Umbilical cord (tissue), 2 donors: ENCODE measurements at places on chromosomes 3 and 15. TPM values are rescaled to one million over a fixed set of nuclear protein-coding genes. Genes with fewer than 3 reads are reported as not detected.

The STRA6 gene
- 35.6 TPM for total RNA-seq

The ADAMTS9 gene
- 105 TPM for total RNA-seq

The CAPN3 gene
- total RNA-seq: 5.5 TPM

The CHRNA7 gene
- total RNA-seq: 14.4 TPM

The PPCDC gene
- total RNA-seq: 5.5 TPM

The OR5K2 gene
- 1.4 TPM for total RNA-seq

The CSTA gene
- 38.0 TPM for total RNA-seq

The FGF7 gene
- 32.7 TPM for total RNA-seq

The ITGA11 gene
- total RNA-seq: 84.5 TPM

The COMMD2 gene
- 26.0 TPM for total RNA-seq

The CCDC54 gene
- 1.4 TPM for total RNA-seq

The CCR9 gene
- 0.48 TPM for total RNA-seq

The PLCL2 gene
- total RNA-seq: 23.6 TPM

The HYKK gene
- 2.2 TPM for total RNA-seq

The P3H2 gene
- 22.9 TPM for total RNA-seq

The CKMT1B gene
- not detected for total RNA-seq

The BCHE gene
- total RNA-seq: 98.2 TPM

The AHSG gene
- total RNA-seq: not detected

The MYZAP gene
- not detected for total RNA-seq

The PYGO1 gene
- total RNA-seq: 14.9 TPM

The STAB1 gene
- total RNA-seq: 143 TPM

The DNAH1 gene
- total RNA-seq: 2.9 TPM

The RAB5A gene
- total RNA-seq: 74.6 TPM

The IL12A gene
- 0.72 TPM for total RNA-seq

The ADAMTS7 gene
- total RNA-seq: 2.4 TPM
